ENCODE measurements at places on chromosomes 6 and 20.

GRCh38 chr20:8175741-8176675 lies 43.9 kb downstream of the PLCB1 start:
- DNase-seq, result no peak

GRCh38 chr6:18632670-18633410 lies 245.7 kb downstream of the RNF144B start:
- peak; percentile 8 for DNase-seq

GRCh38 chr6:113529196-113529595 lies 327.9 kb upstream of the MARCKS start:
- DNase-seq, result no peak

GRCh38 chr20:56625837-56626236 lies 3.3 kb upstream of the TFAP2C start:
- no peak for DNase-seq

- DNase-seq, result peak; percentile 32
Observed at GRCh38 chr6:169215201-169215681, 38.4 kb downstream of the THBS2 start.

- no peak for DNase-seq
Observed at GRCh38 chr6:112539355-112539754, 192.2 kb downstream of the RFPL4B start.

DNA sequence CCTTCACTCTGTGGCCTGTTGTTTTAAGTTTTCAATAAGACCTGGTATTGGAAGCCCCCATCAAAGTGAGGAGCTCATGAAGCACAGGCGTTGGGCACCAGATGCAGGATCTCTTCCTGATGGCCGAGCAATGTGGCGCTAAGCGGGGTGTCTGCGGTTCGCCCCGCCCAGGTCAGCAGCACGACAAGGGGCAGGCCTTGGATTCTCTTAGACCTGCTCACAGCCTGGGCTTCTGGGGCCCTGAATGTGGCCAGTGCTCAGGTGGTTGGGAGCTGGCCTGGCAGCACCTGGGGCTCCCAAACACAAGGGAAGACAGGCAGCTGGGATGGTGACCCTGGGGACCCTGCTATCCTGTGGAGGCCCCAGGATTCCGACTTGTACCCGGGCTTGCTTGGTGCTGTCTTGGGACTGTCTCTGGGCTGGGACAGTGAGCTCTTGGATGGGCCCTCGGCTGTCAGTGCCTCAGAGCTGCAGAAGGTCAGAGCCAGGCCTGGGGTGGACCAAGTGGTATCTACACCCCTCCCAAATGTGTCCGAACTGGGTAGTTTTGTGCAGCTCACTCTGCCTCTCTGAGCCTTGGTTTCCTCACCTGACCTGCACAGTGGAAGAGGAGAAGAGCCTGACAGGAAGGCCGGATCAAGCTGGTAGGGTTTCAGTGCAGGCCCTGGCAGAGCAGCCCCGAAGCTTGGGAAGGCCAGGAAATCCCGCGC lies 69.1 kb downstream of the PHACTR3 start:
- DNase-seq, result no peak

GRCh38 chr20:32510601-32511357 lies 74.4 kb downstream of the NOL4L start:
- DNase-seq, result no peak

- no peak for DNase-seq
Observed at GRCh38 chr6:139602577-139602976, 228.1 kb upstream of the CITED2 start.

- no peak for DNase-seq
Observed at GRCh38 chr6:33217246-33217645, 8.9 kb downstream of the RING1 start.

DNA sequence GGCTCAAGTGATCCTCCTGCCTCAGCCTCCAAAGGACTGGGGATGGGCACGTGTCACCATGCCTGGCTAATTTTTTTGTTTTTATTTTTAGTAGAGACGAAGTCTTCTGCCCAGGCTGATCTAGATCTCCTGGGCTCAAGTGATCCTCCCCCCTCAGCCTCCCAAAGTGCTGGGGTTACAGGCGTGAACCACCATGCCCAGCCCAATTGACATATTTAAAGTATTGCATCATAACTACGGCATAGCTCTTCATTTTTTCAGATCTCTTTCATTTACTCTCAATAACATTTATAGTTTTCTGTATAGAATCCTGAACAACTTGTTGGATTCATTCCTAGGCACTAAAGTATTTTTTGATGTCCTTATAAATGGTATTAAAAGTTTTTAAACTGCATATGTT lies 13.0 kb downstream of the SERPINB1 start:
- no peak for DNase-seq

- peak; percentile 42 for DNase-seq
Observed at GRCh38 chr20:57654363-57654997, 34.3 kb upstream of the ZBP1 start.

GRCh38 chr20:48381353-48382120 lies 446.3 kb downstream of the PREX1 start:
- no peak for DNase-seq

DNA sequence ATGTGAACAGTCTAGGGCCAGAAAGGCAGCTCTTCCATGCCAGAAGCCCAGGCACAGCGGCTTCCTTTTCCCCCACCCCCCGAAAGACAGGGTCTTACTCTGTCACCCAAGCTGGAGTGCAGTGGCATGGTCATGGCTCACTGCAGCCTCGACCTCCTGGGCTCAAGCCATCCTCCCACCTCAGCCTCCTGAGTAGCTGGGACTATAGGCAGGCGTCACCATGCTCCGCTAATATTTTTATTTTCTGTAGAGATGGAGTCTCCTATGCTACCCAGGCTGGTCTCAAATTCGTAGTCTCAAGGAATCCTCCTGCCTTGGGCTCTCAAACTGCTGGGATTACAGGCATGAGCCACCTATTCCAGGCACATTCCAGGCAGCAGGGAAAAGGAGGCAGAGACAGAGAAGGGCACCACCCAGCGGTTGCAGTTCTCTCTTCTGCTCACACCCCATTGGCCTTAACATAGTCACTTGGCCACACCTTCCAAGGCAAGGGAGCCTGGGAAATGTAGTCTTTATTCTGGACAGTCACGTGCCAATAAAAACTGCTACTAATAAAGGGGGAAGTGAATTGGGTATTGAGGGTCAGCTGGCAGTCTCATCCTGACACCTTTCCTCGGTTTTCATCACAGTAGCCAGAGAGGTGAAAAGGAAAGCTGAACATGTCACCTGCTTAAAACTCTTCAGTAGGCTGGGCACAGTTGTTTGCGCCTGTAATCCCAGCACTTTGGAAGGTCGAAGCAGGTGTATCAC lies 205.9 kb downstream of the ZMYND8 start:
- DNase-seq, result peak; percentile 40

DNA sequence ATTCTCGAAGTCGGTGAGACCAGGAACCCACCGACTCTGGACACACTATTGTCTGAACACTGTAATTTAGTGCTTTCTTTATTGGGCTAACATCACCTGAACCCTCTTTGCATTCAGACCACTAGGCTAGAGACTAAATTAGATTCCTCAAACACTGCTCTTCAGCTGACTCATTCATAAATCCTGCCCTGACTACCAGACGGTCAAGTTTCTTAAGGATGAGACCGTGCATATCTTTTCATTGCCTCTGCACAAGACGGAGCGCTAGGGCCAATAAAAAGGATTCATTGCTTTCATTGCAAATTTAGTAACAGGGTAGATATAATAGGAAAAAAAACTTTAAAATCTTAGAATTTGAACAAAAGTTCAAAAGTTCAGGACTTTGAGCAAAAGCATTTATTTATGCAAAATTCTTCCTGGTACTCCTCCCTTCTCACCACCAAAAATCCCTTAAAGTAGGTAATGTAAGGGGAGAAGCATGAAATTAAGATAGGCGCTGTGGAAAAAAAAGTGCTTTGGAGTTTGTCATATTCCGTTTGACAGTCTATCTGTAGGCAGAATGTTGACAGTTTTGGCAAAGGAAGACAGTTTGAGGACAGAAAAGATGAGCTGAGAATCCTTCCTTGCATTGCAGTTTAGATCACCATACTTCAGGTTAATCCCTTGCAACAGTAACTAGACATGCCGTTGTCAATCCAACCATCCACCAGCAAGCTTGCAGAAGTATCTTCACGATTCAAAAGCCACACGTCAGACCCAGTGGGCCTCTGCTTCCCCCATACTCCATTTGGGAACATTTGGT lies 328.6 kb upstream of the JARID2 start:
- no peak for DNase-seq

- DNase-seq, result no peak
Observed at GRCh38 chr6:110353457-110354001, 4.6 kb downstream of the METTL24 start.

DNA sequence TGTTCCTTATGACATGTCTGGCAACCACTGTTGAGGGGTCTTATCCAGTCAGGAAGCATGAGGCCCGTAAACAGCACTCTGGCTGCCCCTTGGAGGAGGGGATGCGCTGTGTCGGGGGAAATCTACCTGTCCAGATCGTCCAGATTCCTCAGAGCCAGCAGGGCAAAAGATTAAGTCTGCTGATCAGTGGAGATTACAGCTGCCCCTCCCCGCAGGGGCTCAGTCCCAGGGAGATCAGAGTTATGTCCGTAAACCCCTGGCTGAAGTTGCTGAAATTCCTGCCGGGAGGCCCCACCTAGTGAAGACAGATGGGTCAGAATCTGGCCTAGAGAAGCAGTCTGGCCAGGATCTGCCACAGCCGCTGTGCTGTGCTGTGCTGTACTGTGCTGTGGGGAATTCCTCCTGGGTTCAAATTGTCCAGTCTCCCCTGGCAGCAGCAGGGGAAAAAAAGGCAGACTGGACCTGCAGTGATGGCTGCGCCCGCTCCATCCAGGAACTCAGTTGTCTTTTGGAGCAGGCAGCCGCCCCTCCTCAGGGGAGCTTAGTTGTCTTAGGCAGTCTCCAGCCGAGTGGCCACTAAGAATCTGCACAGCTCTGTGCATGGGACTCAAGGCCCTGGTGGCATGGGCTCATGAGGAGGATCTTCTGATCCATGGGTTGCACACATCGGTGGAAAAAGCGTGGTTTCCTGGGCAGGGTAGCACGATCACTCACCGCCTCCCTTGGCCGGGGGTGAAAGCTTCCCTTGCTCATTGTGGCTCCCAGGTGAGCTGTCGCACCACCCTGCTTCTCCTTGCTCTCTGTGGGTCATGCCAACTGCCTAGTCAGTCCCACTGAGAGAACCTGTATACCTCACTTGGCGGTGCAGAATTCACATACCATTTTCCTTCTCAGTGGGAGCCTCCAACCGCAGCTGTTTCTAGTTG lies 1368.8 kb upstream of the ADGRB3 start:
- DNase-seq, result no peak

DNA sequence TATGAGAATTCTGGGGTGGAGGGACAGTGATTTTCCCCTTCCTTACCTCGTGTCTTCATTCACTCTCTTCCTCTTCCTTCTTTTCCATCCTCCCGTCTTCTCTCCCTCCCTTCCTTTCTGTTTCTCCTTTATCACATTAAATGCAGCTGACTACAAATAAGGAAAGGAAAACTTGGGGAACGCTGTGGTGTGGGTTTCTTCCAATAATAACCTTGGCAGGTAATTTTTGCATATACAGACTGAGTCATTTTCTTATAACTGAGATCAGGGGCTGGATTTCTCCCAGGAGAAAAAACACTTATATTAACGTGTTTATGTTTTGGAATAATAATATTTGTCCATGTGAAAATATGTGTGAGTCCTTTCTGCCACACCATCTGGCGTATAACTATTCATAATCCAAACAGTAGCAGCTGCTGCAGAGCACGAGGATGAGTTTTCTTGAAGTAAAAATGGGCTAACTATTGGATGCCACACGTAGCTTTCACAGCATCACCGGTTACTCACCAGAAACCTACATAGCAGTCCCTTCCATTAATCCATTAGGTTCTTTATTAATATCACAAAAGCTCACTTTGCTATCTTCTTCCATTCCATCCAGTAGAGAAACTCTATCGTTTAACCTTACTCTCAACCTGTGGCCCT lies 139.2 kb upstream of the SASH1 start:
- no peak for DNase-seq

Measured in suppressor macrophage (primary cell).